ENCODE measurements at places on chromosomes 7 and 10. TPM values are rescaled to one million over a fixed set of nuclear protein-coding genes. Genes with fewer than 3 reads are reported as not detected.

GRCh38 chr7:42726066-42726785 is 185.6 kb downstream of the C7orf25 start:
- no peak for DNase-seq

DNA sequence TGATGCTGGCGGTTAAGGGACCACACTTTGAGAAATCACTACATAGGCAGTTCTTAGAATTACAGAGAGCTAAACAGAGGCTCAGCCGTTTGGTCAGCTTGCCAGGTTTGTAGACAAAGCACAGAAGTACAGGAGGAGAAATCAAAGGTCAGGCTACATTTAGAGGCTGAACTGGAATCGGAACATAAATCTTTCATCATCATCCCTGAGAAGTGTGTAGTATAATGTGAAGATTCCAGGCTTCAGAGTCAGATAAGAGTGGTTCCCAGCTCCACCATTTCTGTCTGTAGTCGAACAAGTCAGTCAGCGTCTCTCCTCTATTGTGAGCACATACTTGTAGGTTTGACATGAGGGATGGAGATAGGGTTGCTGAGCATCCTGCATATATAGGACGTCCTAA is 18.9 kb downstream of the CDK1 start:
- no peak for DNase-seq

- no peak for DNase-seq
These were observed 159.5 kb downstream of the PPP1R9A start for GRCh38 chr7:95066737-95067530.

GRCh38 chr10:120975072-120975867 is 124.1 kb downstream of the WDR11 start:
- DNase-seq = no peak

ERVW-1 gene
- total RNA-seq = not detected

- DNase-seq = no peak
These were observed 3.9 kb downstream of the TYSND1 start for GRCh38 chr10:70142555-70142954.

GRCh38 chr7:92461027-92462003 is 14.0 kb downstream of the GATAD1 start:
- no peak for DNase-seq

DNA sequence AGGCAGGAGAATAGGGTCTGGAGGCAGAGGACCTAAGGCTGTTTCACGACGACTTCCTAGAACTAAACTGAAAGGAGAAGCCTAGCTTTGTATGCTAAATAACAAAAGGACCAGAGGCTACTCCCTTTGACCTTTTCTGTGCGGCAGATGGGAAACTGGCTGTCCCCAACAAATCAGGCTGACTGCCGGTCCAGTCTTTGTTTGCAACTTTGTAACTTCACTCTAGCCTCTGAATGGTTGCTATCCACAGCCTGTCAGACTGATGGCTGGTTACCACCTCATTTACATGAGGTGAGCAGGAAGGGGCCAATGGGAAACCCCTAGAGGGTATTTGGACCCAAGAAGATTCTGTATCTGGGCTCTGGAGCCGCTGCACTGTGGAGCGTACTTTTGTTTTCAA is 132.6 kb upstream of the SHH start:
- no peak for DNase-seq

GRCh38 chr10:12700557-12700874 is 301.0 kb downstream of the CCDC3 start:
- DNase-seq = no peak

- DNase-seq = no peak
These were observed 11.0 kb upstream of the BLVRA start for GRCh38 chr7:43747328-43748105.

MMRN2 gene
- total RNA-seq = 57.2 TPM

AGR2 gene
- not detected for total RNA-seq
